ENCODE measurements at places on chromosomes 2 and 18. TPM values are rescaled to one million over a fixed set of nuclear protein-coding genes. Genes with fewer than 3 reads are reported as not detected.

Gene UPP2
- not detected for total RNA-seq

Gene LRRC30
- total RNA-seq: not detected

Gene MAP2
- total RNA-seq: 51.0 TPM

Gene DQX1
- total RNA-seq: not detected

Gene GKN1
- total RNA-seq: not detected

Gene PLEK
- total RNA-seq: not detected

Gene SNED1
- total RNA-seq: 39.5 TPM

Gene BMP10
- not detected for total RNA-seq

Gene TXNDC2
- not detected for total RNA-seq

Gene SERPINB13
- total RNA-seq: not detected

Gene DNAJC10
- 70.1 TPM for total RNA-seq

Gene POTEJ
- not detected for total RNA-seq

Gene DCDC2C
- total RNA-seq: not detected

Gene STON1
- total RNA-seq: 12.1 TPM

Gene EPHA4
- total RNA-seq: 12.8 TPM

Gene CXCR1
- not detected for total RNA-seq

Gene RAD51AP2
- under 0.01 TPM for total RNA-seq

Gene CFAP65
- total RNA-seq: not detected

Gene DNAJC5G
- not detected for total RNA-seq

Gene ACMSD
- not detected for total RNA-seq

Gene SLC40A1
- 97.4 TPM for total RNA-seq

Gene MPP4
- 0.26 TPM for total RNA-seq

Gene UBR3
- 39.5 TPM for total RNA-seq

Gene CYP27A1
- 40.6 TPM for total RNA-seq

Gene PLEKHH2
- 14.0 TPM for total RNA-seq

Gene LHCGR
- total RNA-seq: not detected

Gene HRH4
- total RNA-seq: under 0.01 TPM

Gene IL37
- total RNA-seq: not detected

Gene TUBA4B
- total RNA-seq: not detected

Gene TMEM178A
- total RNA-seq: 0.26 TPM

Gene ERMN
- total RNA-seq: 0.17 TPM

Gene ZBTB7C
- 0.33 TPM for total RNA-seq

Gene HAAO
- 2.8 TPM for total RNA-seq

Gene POTEE
- total RNA-seq: not detected

Gene SELENOI
- total RNA-seq: 13.1 TPM

Gene MYOM1
- 0.26 TPM for total RNA-seq

Gene PPP1R1C
- total RNA-seq: 0.50 TPM

Gene ABCG5
- not detected for total RNA-seq

Gene ALPG
- total RNA-seq: not detected

Gene SGPP2
- total RNA-seq: not detected

Gene TMEFF2
- total RNA-seq: 0.33 TPM

Gene CTNNA2
- total RNA-seq: not detected

Gene IGFBP5
- total RNA-seq: 1,100 TPM

Gene SCTR
- not detected for total RNA-seq

Gene DNAH7
- total RNA-seq: 0.99 TPM

Gene GREB1L
- 0.26 TPM for total RNA-seq

Gene LONRF2
- total RNA-seq: under 0.01 TPM

Gene GCA
- total RNA-seq: 10.3 TPM

Gene SFTPB
- total RNA-seq: not detected

Gene GLI2
- total RNA-seq: 3.3 TPM

Gene MC4R
- not detected for total RNA-seq

Gene SLC5A7
- not detected for total RNA-seq

Gene DUSP2
- 1.0 TPM for total RNA-seq

Gene CAPN13
- not detected for total RNA-seq

Gene FBLN7
- 0.99 TPM for total RNA-seq

Gene EGR4
- total RNA-seq: under 0.01 TPM

Gene GPAT2
- 3.9 TPM for total RNA-seq

Gene SKOR2
- total RNA-seq: not detected

Measured in fibroblast of lung (primary cell).